Esophagus muscularis mucosa (tissue), 4 donors: ENCODE measurements at places on chromosomes 5 and 9. TPM values are rescaled to one million over a fixed set of nuclear protein-coding genes. Genes with fewer than 3 reads are reported as not detected.

The NEURL1B gene
- total RNA-seq = 45.7 TPM

DNA sequence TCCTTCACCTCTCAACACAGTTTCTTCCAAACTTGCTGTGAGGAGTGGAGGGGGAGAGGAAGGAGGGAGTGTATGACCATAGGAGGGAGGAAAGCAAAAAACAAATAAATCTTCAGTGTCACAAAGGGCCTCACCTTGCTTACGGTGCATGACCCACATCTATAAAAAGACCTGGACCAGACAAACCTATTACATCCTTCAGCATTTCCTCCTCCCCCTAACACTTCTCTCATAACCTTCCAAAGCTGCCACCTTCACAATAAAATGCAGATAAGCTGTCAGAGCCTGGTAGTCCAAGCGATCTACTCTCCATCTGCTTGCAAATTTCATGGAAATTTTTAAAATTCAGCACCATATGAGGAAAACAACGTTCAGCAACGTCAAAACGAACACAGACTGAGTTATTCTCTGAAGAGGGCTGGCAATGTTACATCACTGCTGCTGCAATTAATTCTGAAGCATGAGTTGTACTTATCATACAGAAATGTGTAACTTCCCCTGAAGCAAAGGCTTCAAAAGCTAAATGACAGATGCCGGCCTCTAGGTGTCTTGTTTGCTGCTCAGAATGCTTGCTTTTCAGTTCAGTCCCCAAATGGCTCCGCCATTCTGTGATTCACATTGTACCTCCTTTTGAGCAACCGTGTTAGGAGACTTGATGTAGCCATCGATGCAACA, 62.9 kb downstream of the EFNA5 start:
- no peak overlapping the region for H3K4me3 ChIP-seq
- H3K36me3 ChIP-seq = no peaks in the 10 kb centered on the region
- H3K27me3 ChIP-seq = no peaks in the 10 kb centered on the region
- no peak overlapping the region for H3K27ac ChIP-seq
- H3K4me1 ChIP-seq = no peaks in the 10 kb centered on the region

DNA sequence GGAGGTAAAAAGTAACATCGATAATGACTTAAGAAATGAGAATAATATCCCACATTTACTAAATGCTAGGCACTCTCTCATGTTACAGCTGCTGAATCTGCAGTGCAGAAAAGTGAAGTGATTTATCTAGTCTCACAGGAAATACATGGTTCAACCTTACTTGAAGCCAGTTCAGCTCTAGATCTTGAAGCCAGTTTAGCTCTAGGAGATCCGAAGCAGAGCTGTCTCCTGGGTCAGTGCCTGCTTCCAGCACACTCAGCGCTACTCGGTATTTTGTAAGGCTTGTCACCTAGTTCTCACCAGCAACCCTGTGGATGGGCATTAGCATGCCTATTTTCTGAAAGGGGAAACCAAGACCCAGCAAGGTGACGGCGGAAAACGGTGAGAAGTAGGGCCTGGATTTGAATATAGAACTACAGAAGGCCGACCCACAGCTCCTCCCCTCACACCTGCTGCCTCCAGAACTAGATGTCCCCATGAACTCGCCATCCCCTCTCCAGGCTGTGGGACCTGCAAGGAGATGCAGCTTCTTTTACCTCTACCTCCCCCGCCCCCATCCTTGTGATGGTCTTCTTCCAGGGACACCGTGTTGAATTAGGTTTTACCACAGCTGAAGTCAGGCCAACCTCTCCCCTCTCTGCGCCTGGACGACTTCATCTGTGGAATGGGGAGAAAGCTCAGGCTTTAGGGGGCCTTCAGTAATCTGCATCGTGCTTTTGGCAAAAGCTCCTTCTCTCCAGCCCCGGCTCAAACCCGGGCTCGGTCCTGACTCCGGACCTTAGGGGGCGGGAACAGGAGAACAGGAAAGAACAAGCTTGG, 4.4 kb upstream of the MSX2 start:
- peaks cover 46% of the 10 kb centered on the region for H3K27me3 ChIP-seq
- H3K36me3 ChIP-seq = no peaks in the 10 kb centered on the region
- peaks cover 40% of the 10 kb centered on the region for H3K4me1 ChIP-seq
- no peak for DNase-seq
- H3K4me3 ChIP-seq = no peak overlapping the region

DNA sequence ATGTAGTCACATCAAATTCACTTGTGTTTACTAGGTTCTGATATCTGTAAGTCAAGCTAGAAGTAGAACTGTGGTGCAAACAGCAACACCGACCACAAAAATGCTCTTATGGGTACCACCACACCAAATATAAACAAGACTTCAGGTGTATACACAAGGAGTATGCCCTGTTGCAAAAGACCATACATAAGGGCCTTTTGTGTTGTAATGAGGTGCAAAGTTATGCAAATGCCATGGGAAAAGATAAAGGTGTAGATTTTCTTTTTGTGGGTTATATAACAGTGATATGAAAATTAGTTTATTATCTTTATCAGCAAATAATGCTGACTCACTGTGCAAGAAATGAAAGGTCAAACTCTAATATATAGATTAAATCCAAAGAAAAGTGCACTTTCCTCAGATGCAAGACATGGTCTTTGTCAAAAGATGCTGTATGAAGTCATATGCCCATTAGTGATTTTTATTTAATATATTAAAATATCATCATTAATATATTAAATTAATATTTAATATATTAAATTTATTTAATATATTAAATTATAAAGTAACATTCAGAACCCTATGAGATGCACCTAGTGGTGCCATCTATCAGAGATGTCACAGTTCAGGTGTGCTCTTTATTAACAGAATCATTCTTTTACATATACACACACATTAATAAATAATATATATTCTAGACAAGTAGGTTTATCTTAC, 26.7 kb upstream of the ALDH1A1 start:
- no peaks in the 10 kb centered on the region for H3K36me3 ChIP-seq
- peaks cover 4% of the 10 kb centered on the region for H3K4me1 ChIP-seq
- no peak overlapping the region for H3K4me3 ChIP-seq

DNA sequence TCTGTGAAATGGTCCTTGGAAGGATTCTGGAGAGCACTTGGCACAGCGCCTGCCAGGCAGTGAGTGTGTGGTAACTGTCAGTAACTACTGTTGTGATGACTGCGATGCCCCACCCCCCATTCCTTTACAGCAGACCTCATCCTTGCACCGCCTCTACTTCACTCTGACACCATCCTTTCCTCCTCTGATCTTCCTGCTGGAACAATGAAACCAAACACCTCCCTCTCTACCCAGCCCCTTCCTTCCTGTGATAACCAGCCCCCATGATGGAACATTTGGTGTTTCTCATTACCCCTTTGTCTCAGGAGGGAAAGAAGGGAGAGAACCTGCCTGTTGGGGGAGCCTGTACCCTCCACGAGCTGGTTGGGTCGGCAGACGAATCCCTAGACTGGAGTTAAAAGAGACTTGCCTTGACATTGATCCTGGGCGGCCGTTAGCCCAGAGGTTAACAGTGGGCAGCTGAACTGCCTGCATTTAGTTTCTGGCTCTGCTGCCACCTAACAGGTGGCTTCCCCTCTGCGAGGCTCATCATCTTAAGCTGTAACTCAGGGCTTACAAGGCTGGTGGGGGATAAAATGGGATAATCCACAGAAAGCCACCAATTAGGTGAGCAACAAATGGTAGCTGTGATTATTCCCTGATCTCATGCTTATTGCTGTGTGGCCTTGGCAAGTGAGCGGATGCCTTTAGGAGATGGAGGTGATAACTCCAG, 34.2 kb upstream of the GRPEL2 start:
- no peak overlapping the region for H3K4me3 ChIP-seq
- H3K36me3 ChIP-seq = peaks cover 16% of the 10 kb centered on the region
- no peaks in the 10 kb centered on the region for H3K27me3 ChIP-seq
- no peak for DNase-seq

GRCh38 chr5:17402289-17403121, 95.5 kb upstream of the TAF11L2 start:
- peak; percentile 50 for DNase-seq
- H3K27ac ChIP-seq = no peak overlapping the region
- H3K36me3 ChIP-seq = no peaks in the 10 kb centered on the region
- no peaks in the 10 kb centered on the region for H3K4me1 ChIP-seq
- no peaks in the 10 kb centered on the region for H3K27me3 ChIP-seq

DNA sequence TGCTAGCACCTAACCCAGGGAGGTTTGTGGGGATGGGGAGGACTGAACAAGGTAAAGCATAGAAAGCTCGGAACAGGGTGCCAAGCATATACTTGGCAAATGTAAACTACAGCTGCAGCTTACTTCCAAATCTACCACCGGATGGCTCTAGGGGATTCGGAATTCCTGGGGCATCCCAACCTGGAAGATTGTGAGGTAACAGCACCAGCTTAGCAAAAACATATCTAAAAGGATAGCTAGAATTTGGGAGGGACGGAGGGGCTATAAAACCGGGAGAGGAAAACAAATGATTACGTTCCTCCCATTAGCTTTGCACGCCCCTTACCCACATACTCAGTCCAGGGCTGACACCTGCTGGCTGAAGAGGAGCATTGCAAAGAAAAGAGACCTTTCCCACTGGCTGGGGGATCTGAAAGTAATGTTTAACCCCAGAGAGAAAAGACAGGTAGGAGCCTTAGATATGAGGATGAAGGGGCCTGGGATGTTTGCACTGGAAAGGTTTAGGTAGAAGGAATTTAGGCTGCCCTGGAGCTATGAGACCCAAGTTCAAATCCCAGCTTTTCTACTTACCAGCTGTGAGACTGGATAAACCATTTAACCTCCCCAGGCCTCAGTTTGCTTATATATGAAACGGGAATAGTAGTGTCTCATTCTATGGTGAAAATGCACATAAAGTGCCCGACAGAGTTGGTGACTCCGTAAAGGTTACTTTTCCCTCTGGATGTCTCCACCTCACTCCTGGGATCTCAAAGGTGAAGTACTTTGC, 73.6 kb downstream of the FAM114A2 start:
- DNase-seq = no peak
- H3K4me1 ChIP-seq = no peaks in the 10 kb centered on the region
- no peak overlapping the region for H3K27ac ChIP-seq
- no peak overlapping the region for H3K4me3 ChIP-seq

- DNase-seq = no peak
- no peaks in the 10 kb centered on the region for H3K27me3 ChIP-seq
- H3K36me3 ChIP-seq = no peaks in the 10 kb centered on the region
- H3K27ac ChIP-seq = peak overlapping the region; percentile 61
- H3K4me1 ChIP-seq = peaks cover 62% of the 10 kb centered on the region
These were observed 23.8 kb downstream of the SVEP1 start for GRCh38 chr9:110555551-110556331.

DNA sequence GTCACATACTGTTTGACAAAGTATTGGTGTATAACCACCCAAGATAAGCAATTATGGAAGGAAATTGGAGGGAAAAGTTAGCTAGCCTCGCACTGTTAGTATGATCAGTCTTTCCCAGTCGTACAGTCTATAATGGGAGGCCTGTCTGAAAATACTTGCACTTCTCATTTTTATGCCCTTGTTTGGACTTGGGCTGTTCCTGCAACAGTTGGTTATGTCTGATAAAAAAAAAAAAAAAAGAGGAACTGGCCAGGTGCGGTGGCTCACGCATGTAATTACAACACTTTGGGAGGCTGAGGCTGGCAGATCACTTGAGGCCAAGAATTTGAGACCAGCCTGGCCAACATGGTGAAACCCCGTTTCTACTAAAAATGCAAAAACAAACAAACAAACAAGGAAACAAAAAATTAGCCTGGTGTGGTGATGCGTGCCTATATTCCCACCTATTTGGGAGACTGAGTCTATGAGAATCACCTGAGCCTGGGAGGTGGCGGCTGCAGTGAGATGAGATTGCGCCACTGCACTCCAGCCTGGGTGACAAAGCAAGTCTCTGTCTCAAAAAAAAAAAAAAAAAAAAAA, 58.3 kb upstream of the ANKRD33B start:
- DNase-seq = no peak
- no peaks in the 10 kb centered on the region for H3K27me3 ChIP-seq
- no peak overlapping the region for H3K27ac ChIP-seq
- no peaks in the 10 kb centered on the region for H3K36me3 ChIP-seq
- no peak overlapping the region for H3K4me3 ChIP-seq

The C5orf52 gene
- total RNA-seq = not detected

The IRX2 gene
- 0.17 TPM for total RNA-seq

The EDIL3 gene
- 17.9 TPM for total RNA-seq

DNA sequence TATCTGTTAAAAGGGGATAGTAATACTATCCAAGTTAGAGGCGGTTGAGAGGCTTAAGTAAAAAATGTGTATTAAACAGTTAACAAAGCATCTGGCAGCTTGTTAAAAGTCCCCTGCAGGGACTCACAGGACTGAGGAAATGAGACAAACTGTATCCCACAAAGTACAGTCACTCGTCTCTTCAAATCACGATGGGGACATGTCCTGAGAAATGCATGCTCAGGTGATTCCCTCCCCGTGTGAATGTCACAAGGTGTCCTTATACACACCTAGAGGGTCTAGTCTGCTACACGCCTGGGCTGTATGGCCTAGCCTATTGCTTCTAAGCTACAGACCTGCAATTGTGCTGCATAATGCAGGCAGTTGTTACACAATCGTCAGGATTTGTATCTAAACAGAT, 237.0 kb downstream of the IRX2 start:
- no peaks in the 10 kb centered on the region for H3K36me3 ChIP-seq
- DNase-seq = no peak
- no peak overlapping the region for H3K4me3 ChIP-seq

DNA sequence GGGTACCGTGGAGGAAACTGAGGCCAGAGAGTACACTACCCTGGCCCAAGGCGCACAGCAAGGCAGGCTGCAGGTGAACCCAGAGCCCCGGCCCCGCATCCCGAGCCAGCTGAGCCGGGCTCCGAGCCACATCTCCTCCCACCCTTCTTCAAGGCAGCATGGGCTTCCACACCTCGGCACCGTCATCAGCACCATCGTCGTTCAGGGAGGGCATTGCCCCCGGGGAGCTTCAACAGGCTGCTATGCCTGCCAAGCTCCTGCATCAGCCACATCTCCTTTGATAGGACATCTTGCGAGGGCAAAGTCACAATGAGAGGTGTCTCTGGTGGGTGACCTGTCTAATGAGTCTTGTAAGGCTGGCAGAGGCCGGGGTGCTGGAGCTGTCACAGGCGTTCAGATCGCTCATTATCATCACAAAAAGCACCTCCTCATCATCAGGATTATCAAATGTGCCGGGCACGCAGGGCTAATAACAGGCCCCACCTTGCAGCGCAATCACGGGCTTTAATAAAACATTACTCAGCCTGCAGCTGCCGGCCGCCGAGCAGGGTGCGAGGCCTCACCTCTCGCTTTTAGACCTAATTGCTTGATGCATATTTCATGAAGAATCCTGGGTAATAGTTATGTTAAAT, 20.0 kb upstream of the SLC25A51 start:
- H3K27ac ChIP-seq = no peak overlapping the region
- no peak overlapping the region for H3K4me3 ChIP-seq

The PRUNE2 gene
- total RNA-seq = 728 TPM

DNA sequence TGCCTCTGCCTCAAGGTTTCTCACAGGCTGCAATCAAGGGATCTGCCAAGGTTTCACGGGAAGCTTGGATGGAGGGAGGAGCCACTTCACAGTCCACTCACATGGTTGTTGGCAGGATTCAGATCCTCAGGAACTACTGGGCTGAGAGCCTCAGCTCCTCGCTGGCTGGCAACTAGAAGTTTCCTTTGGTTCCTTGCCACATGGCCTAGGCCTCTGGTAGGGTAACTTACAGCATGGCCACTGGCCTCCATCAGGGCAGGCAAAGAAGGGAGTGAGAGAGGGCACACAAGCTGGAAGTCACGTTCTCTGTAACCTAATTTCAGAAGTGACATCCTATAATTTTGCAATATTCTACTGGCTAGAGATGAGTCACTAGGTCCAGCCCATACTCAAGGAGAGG, 32.2 kb downstream of the SPOCK1 start:
- no peaks in the 10 kb centered on the region for H3K36me3 ChIP-seq
- H3K27ac ChIP-seq = no peak overlapping the region
- DNase-seq = no peak
- no peak overlapping the region for H3K4me3 ChIP-seq
- H3K4me1 ChIP-seq = no peaks in the 10 kb centered on the region

GRCh38 chr5:94086194-94086593, 344.8 kb upstream of the POU5F2 start:
- H3K27ac ChIP-seq = no peak overlapping the region
- DNase-seq = no peak
- no peak overlapping the region for H3K4me3 ChIP-seq
- no peaks in the 10 kb centered on the region for H3K36me3 ChIP-seq
